ENCODE measurements at places on chromosomes 12 and 14.

DNA sequence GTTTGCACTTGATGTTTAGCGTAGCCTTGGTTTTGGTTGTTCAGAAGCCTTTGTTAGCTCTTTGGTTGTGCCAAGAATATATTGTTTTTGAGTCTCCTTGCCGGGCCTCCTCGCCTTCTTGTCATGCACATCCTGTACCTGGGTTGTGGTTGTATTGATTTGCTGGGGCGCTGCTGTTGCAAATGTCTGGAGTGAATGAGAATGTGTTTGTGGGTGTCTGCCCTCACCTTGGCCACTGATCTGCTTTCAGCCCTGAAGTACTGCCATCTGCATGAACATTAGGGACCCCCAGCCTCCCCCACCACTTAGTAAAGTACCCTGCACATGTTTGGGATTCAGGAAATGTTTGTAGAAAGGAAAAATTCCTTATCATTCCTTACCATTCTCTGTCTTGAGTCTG, 16.5 kb downstream of the PRKCH start:
- DNase-seq: no peak

- DNase-seq: no peak
These were observed 674.7 kb upstream of the TMEM132C start for GRCh38 chr12:127592245-127592644.

DNA sequence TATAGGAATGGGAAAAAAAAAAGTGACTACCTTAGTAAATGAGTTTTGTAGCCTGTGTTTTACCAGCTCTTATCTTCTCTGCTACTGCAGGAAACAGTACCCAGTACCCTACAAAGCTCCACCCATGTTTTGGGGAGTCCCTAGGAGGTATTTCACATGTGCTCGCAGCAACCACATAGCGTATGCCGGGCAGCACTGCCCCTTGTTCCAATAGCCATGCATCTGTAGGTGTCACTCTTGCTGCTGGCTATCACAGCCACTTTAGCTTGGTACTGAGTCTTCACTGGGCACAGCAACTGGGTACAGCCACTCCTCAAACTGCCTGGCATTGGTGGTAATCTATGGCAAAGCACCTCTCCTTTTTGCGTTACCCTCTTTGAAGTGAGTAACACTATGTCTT, 2.0 kb upstream of the MDM1 start:
- no peak for DNase-seq

GRCh38 chr12:104568935-104569334, 112.2 kb downstream of the CHST11 start:
- DNase-seq: no peak

GRCh38 chr14:38212111-38212510, 4.4 kb downstream of the SSTR1 start:
- DNase-seq: no peak

- DNase-seq: no peak
These were observed 6.2 kb downstream of the RARG start for GRCh38 chr12:53225635-53226424.

- no peak for DNase-seq
These were observed 227.1 kb upstream of the KRR1 start for GRCh38 chr12:75738486-75738885.

- DNase-seq: no peak
These were observed 820 bp upstream of the SMAGP start for GRCh38 chr12:51270951-51271518.

DNA sequence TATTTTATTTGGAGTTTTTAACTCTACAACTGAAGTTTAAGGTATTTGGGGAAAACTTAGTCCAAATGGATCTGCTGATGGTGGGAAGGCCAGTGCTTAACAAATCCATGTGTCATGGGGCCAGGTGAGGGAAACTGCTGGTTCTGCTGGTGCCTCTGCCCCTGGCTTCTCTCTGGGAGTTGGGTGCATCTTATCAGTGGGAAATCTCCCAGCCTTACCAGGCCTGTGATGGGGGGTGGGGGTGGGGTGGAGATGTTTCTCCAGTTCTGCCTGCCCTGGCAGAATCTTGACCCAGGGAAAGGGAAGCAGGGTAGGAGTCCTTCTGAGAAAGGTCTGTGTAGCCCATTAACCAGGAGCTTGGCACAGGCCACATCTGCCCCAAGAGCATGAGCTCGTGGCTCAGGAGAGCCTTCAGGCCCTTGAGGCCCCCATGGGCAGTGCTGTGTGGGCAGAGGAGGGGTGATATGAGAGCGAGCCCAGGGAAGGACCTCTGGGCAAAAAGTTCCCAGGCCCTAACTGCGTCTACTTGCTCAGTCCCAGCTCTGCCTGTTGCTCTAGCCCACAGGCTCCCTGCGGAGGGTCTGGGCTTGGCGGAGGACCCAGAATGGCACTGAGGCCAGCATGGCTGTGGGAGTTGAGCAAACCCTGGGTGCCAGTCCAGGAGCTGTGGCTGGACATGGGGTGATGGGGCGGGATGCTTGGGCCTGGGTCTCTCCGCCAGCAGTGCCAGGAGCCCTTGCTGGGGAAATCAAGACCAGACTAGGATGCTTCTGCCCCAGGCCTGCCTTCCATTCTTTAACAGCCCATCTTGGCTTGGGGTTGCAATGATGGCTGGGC, 18.2 kb downstream of the VASH1 start:
- no peak for DNase-seq

DNA sequence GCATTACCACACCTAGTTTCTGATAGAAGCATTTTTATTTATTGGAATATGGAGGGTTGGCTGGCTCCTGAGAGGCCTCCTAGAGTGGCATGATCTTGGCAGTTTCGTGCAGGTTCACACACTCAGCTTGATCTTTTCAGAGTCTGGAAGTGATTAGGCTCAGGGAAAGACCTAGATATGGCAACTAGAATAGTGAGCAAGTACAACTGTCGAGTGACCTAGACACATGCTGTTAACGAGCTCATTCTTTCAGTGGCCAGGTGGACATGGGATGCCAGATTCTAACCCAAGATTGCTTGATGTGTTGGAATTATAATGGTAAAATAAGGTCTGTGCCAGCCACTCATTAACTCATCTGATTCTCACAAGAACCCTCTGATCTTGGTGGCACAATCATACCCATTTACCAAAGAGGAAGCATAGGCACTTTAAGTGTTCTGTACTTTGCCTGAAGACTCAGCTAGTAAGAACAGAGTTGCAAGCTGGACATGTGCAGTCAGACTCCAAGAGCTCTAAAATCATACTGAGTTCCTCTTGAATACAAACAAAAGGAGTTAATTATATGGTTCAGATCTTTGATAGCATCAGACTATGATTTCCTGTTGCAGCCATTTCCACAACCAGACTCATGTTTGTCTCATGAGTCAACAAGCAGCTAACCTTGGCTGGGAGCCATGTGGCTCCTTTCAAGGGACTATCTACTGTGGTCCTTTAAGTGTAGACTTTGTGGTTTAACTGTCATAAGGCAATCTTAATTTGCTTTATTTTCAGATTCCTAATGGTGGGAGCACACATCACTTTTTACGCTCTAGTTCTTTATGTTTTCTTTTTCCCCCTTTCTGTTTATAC, 144.2 kb downstream of the PLEKHA5 start:
- DNase-seq: peak; percentile 78

DNA sequence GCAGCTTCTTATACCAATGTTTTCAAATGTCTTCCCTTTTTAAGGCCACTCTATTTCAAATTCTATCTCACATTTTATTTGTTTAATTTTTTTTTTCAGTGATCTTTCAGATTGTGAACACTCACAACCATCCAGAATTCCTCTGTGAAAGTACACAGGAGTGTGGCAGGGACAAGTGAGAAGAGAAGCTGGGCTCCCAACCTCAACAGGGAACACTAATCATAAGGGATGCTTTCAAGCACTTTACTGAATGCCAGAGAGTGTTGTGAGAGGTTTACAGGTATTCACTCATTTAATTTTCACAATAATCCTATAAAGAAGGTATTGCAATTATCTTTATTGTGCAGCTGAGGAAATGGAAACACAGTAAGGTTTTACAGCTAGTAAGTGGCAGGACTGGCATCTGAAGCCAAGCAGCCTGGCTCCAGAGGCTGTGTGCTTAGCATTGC, 60.1 kb upstream of the PYGL start:
- DNase-seq: no peak

GRCh38 chr12:16243487-16244412, 33.7 kb downstream of the SLC15A5 start:
- no peak for DNase-seq

DNA sequence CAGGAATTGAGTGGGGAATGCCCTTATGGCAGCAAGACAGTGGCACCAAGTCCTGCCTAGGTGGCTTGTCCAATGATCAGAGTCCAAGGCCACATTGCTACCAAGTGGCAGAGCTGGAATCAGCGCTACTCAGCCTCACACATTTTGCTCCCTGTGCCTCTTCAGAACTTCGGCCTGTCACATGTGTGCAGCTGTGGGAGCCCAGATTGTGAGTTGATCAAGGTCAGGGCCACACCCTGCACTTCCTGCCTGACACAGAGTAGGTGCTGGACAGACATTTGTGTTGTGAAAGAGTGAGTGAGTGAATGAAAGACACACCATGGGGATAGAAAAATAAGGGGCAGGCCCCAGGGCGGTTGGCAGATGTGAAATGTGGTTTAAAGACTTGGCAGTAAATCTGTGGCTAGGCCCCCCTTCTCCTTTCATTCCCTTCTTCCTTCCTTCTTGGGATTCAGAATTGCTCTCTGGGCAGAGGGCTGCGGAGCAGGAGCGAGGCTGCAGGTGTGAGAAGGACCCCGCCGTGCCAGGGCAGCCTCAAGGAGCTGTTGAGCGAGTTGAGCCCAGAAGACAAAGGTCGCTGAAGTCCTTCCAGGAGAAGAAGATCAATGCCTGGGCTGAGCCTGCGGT, 83.5 kb downstream of the SLC25A47 start:
- no peak for DNase-seq

GRCh38 chr14:104450811-104451401, 128.7 kb upstream of the C14orf180 start:
- peak; percentile 49 for DNase-seq

DNA sequence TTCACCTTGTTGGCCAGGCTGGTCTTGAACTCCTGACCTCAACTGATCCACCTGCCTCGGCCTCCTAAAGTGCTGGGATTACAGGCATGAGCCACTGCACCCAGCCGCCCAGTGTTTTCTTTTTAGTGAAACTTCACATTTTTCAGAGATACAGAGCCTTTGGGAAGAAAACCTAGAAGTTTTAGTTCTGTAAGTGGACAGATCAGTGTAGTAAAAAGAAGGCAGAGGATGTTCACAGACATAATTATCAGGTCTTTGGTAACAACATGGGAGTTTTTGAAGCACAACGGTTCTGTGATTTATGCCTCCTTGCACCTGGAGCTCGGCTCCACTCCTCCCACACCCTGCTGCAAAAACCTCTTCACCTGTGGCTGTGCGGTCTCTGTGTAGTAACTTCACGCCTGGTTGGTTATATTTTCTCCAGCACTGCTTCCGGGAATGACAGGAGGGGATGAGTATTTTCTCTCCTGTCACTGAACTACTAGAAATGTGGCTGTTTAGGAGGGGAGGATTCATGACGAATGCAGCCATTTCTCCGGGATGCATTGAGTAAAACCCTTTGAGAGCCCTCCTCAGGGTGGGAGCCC, 67.0 kb downstream of the ARF6 start:
- no peak for DNase-seq

GRCh38 chr14:97100306-97100705, 303.1 kb downstream of the VRK1 start:
- DNase-seq: no peak

DNA sequence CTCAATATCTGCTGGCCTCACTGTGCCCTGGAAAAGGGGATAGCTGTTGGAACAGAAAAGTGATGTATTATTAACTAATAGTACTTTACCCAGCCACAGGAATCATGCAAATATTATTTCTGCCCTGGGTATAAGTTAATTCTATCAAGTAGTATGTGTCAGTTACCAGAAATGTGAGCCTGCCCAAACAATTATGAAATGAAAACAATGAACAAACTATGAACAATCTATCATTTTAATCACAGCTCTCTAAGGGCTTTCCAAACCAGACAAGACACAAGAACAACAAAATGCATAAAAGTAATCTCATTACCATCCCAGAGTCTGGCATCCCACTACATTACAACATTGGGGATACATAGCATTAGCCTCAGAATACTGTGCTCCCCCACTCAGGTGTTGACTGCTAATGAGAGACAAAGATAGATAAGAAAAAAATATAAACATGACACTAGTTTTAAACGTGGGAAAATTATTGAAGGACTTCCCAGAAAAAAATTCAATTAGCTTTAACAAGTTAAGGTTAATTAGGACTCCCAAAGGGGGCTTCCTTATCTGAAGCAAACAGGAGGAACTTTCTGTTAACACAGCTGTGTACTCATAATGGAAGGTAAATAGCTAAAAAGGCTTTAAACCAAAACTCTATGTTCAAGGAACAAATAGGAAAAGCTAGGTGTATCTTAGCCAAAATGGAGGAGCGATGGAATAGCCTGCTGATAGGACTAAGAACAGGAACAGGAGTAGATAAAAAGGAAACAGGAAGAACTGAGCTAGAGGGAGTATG, 3.3 kb downstream of the DCAF5 start:
- DNase-seq: no peak

GRCh38 chr12:53466640-53467039, 14.7 kb downstream of the PCBP2 start:
- DNase-seq: no peak

- peak; percentile 72 for DNase-seq
These were observed 37.5 kb downstream of the EMP1 start for GRCh38 chr12:13233830-13234641.

DNA sequence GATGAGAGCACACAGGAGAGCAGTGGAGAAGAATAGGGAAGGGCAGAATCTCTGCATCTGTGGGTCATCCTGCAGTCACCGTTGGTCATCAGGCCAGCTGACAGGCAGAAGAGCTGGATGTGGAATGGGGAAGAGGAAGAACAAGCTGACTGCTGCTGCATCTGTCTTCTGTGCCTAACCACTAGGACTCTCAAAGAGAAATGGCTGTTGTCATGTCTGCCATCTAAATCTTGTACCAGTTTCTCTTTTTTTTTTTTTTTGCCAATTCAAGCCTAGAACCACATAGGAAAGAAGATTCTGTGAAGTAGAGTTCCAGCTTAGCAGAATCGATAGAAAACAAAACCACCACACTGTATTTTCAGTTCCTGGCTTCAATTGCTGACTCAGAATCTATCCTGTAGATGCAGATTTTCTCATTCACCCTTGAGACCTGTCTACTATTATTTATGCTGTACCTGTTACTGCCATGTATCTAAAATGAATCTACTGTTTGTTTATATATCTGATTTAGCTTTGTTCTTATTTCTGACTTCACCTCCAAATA, 421.9 kb upstream of the PRICKLE1 start:
- DNase-seq: no peak

GRCh38 chr12:34296143-34297041, 274.1 kb downstream of the ALG10 start:
- peak; percentile 32 for DNase-seq

Measured in sciatic nerve (tissue), 2 donors.